ENCODE measurements at places on chromosomes 16 and 17. TPM values are rescaled to one million over a fixed set of nuclear protein-coding genes. Genes with fewer than 3 reads are reported as not detected.
A peak's percentile ranks its signal among the peaks of the same experiment; 100 is the strongest.

DNA sequence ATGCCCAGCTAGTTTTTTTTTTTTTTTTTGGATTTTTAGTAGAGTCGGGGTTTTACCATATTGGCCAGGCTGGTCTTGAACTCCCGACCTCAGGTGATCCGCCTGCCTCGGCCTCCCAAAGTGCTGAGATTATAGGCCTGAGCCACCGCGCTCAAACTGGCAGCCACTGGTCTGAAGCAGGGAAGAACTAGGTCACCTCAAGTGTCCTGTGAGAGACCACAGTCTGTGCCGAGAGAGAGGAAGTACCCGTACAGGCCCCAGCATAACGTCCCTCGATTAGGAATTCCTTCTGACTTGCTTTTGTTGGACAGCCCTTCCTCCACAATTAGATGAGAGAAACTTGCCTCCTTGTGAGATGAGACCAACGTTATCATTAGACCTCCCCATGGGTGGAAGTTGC lies 13.7 kb upstream of the CD300E start:
- H3K4me3 ChIP-seq: no peak overlapping the region
- H3K27ac ChIP-seq: no peak overlapping the region
- H3K36me3 ChIP-seq: no peaks in the 10 kb centered on the region
- no peak for DNase-seq
- H3K4me1 ChIP-seq: no peaks in the 10 kb centered on the region

GRCh38 chr17:17315142-17315821 lies 12.1 kb downstream of the NT5M start:
- H3K27me3 ChIP-seq: no peaks in the 10 kb centered on the region
- no peak overlapping the region for H3K27ac ChIP-seq
- H3K36me3 ChIP-seq: no peaks in the 10 kb centered on the region
- no peaks in the 10 kb centered on the region for H3K4me1 ChIP-seq

DNA sequence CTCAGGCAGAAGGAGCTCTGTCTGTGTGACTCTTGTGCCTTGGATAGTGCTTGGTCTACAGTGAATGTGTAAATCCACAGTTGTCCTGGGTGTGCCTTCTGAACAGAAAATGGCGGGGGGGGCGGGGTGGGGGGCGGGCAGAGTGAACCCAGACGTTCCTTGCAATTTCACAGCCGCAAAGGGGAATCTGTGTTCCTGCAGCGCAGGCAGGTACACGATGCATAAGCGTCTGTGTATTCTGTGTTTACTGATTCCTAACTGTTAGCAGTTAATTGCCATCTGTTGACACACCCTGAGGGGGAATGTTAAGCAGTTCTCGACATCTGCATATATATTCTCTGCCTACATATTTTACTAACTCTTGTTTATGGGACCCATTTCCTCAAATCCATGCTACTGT lies 123.5 kb upstream of the ZFHX3 start:
- H3K4me1 ChIP-seq: no peaks in the 10 kb centered on the region
- H3K27ac ChIP-seq: no peak overlapping the region
- no peaks in the 10 kb centered on the region for H3K36me3 ChIP-seq
- H3K27me3 ChIP-seq: no peaks in the 10 kb centered on the region

- H3K27ac ChIP-seq: no peak overlapping the region
- peaks cover 4% of the 10 kb centered on the region for H3K4me1 ChIP-seq
- H3K4me3 ChIP-seq: no peak overlapping the region
- H3K36me3 ChIP-seq: no peaks in the 10 kb centered on the region
- no peak for DNase-seq
Observed at GRCh38 chr16:18979936-18980335, 3.8 kb upstream of the TMC7 start.

GRCh38 chr17:27810902-27811557 lies 10.7 kb upstream of the NOS2 start:
- H3K36me3 ChIP-seq: no peaks in the 10 kb centered on the region
- DNase-seq: no peak
- no peak overlapping the region for H3K27ac ChIP-seq

GRCh38 chr17:41131979-41132378 lies 8.0 kb upstream of the KRTAP4-12 start:
- DNase-seq: no peak
- no peak overlapping the region for H3K27ac ChIP-seq
- H3K27me3 ChIP-seq: peaks cover 3% of the 10 kb centered on the region
- no peaks in the 10 kb centered on the region for H3K36me3 ChIP-seq
- H3K4me3 ChIP-seq: no peak overlapping the region

DNA sequence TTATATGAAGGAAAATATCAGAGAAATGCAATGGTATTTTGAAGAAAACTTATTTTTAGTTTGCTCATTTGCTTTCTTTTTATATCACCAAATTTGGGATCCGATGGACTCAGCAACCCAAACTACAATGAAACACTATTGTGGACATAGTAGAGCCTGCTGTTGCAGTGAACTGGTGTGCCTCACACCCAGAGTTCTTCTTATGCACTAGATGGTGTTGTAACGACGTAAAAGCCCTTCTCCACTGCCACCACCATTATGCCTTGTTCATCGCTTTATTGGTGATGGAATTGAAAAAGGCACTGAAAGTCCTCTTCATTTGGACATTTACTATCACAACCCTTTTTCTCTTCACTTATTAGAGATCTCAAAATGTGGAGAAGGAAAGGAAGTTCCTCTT lies 381.3 kb downstream of the CDH8 start:
- H3K4me1 ChIP-seq: no peaks in the 10 kb centered on the region
- no peaks in the 10 kb centered on the region for H3K27me3 ChIP-seq
- H3K36me3 ChIP-seq: no peaks in the 10 kb centered on the region
- no peak overlapping the region for H3K4me3 ChIP-seq

DNA sequence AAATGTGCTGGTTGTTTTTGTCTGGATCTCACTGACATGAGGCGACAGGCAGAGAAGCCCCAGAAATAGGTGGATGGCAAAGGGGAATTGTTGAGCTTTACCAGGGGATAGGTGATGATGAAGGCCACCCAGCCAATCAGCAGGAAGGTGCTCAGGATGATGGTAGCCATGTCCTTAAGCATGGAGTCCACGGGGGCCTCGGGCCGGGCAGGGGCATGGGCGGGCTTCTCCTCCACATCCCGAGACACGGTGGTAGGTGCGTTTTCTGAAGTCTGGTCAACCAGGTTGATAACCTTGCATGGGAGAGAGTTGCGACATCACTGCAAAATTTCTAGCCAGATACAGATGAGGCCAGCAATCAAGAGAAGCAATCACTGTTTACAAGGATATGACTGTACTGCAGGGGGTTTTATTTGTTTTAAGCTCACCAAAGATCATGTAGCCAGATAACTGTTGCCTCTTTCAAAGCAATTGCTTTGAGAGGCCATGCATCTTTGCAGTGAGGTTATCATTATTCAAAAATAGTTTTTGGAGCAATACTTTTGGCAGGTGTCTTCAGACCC lies 37.3 kb upstream of the ICAM2 start:
- H3K4me3 ChIP-seq: no peak overlapping the region
- no peak overlapping the region for H3K27ac ChIP-seq
- H3K27me3 ChIP-seq: no peaks in the 10 kb centered on the region
- no peak for DNase-seq
- H3K4me1 ChIP-seq: no peaks in the 10 kb centered on the region
- no peaks in the 10 kb centered on the region for H3K36me3 ChIP-seq

- H3K4me3 ChIP-seq: peak overlapping the region; percentile 31
- no peaks in the 10 kb centered on the region for H3K36me3 ChIP-seq
- H3K4me1 ChIP-seq: peaks cover 80% of the 10 kb centered on the region
Observed at GRCh38 chr16:84730406-84731106, 30.8 kb downstream of the USP10 start.

DNA sequence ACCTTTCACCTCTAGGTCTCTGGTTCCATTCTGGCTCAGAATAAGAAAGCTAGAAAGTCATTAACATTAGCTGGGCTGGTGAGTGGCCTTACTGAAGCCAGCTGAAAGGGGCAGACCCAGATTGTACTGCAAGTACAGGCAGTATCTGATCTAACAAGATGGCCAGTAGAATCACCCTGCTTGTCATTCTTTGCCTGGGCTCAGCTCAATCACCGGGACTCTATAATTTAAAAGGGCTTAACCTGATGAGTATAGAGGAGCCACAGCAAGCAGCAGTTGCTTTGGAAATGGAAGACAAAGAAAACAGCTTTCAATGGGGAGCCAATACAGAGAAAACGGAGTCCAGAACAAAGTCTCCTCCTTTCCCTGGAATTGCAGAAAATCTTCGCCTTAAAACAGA lies 13.6 kb downstream of the CDH8 start:
- DNase-seq: no peak
- no peaks in the 10 kb centered on the region for H3K4me1 ChIP-seq
- H3K36me3 ChIP-seq: no peaks in the 10 kb centered on the region
- H3K27me3 ChIP-seq: no peaks in the 10 kb centered on the region
- no peak overlapping the region for H3K4me3 ChIP-seq

GRCh38 chr17:80110447-80110812 lies 9.0 kb downstream of the GAA start:
- no peaks in the 10 kb centered on the region for H3K36me3 ChIP-seq
- no peak for DNase-seq
- H3K27ac ChIP-seq: no peak overlapping the region
- H3K4me3 ChIP-seq: no peak overlapping the region

DNA sequence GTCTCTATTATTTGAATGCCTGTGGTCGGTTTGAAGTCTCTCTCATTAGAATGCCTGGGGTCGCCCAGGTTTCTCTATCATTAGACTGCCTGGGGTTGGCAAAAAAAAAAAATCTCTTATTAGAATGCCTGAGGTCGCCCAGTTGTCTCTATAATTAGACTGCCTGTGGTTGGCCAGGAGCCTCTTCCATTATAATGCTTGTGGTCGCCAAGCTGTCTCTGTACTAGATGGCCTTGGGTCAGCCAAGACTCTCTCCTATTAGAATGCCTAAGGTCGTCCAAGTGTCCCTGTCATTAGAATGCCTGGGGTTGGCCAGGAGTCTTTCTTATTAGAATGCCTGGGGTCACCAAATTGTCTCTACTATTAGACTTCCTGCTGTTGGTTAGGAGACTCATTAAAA lies 2228.4 kb downstream of the TP53TG3F start:
- no peaks in the 10 kb centered on the region for H3K36me3 ChIP-seq
- no peak overlapping the region for H3K4me3 ChIP-seq
- H3K27ac ChIP-seq: no peak overlapping the region
- H3K4me1 ChIP-seq: no peaks in the 10 kb centered on the region
- H3K27me3 ChIP-seq: no peaks in the 10 kb centered on the region

DNA sequence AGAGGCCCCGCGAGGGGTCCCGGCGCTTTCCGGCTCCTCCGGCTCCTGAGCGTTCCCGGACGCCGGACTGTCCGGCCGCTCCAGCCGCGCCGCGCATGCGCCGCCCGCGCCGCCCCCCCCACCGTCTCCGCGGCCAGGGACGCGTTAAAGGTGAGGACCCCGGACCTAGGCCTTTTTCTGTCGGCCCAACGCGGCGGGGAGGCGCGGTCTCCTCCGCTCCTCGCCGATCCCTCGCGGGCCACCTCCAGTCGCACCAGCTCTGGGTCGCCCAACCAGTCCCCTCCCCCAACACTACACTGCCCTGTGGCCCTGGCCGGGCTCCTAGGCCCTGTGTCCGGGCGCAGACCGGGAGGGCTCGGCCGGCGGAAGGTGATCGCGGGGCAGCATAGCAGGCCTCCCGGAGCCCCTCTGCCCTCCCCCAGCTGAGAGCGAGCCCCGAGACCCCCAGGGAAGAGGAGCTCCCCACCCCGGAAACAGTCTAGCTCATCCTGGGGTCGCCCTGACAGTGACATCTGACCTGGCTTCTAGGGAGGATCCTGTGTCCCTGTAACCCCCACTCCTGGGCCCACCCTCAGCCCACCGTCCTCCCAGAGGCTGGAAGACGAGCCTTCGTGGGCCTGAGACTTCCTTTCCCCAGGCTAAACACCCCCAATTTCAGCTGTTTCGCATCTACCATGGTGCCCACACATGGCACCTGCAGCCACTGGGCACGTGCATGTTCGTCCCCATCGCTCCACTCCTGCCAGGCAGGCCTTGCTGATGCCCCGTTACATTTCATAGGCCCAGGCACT lies 14.7 kb upstream of the BCAR1 start:
- no peaks in the 10 kb centered on the region for H3K27me3 ChIP-seq
- H3K27ac ChIP-seq: peak overlapping the region; percentile 81
- peaks cover 46% of the 10 kb centered on the region for H3K4me1 ChIP-seq
- no peak for DNase-seq

DNA sequence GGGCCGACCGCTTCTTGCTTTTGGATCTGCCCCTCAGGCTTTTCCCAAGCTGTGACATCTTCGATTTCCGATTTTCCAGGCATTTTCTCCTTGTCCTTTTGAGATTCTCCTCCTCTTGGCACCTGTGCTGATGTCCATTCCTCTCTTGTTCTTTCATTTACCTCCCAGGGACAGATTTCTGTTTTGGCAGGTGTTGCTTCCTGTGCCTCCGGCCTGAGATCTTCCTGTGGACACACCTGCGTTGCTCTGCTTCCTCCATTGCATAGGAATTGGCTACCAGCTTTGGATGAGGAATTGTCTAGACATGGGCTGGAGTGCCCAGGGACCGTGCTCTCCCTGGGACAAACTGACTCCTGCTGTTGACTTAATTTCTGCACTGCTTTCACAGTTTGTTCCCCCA lies 15.1 kb downstream of the GPR179 start:
- no peak overlapping the region for H3K27ac ChIP-seq
- H3K36me3 ChIP-seq: no peaks in the 10 kb centered on the region
- no peaks in the 10 kb centered on the region for H3K27me3 ChIP-seq
- no peak for DNase-seq
- no peaks in the 10 kb centered on the region for H3K4me1 ChIP-seq

GRCh38 chr16:66359012-66359411 lies 7.5 kb upstream of the CDH5 start:
- no peak for DNase-seq
- H3K27ac ChIP-seq: no peak overlapping the region
- no peak overlapping the region for H3K4me3 ChIP-seq
- H3K4me1 ChIP-seq: no peaks in the 10 kb centered on the region

DNA sequence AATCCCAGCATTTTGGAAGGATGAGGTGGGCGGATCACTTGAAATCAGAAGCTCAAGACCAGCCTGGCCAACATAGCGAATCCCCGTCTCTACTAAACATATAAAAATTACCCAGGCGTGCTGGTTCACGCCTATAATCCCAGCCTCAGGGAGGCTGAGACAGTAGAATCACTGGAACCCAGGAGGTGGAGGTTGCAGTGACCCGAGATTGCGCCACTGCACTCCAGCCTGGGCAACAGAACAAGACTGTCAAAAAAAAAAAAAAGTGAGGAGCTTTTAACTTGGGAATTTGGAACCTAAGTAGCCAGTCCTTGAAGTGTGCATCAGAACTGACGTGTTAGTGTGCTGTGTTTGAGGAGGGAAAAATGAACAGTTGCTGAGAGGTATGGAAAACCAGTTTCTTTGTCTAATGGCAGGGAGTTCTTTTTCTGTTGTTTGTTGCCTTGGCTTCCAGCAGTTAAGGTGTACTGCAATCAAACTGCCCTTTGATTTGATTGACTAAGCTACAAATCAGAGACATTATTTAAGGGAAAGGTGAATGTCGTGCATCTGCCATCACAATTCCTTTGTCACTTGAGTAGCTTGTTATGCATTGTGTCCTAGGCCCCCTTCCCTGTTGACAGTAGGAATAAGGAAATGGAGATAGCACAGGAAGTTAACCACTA lies 8.6 kb upstream of the DUSP14 start:
- no peak for DNase-seq
- H3K27ac ChIP-seq: no peak overlapping the region
- H3K4me3 ChIP-seq: no peak overlapping the region
- no peaks in the 10 kb centered on the region for H3K4me1 ChIP-seq

Gene ATF7IP2
- 25.2 TPM for total RNA-seq

Gene SP6
- total RNA-seq: 4.0 TPM

Gene OR1A1
- total RNA-seq: not detected

Gene COX11
- total RNA-seq: 87.0 TPM

Gene ABCC3
- total RNA-seq: 128 TPM

Gene KRTAP9-4
- total RNA-seq: not detected

Gene IRX5
- total RNA-seq: 2.7 TPM
